ENCODE measurements at places on chromosomes 11 and 22. TPM values are rescaled to one million over a fixed set of nuclear protein-coding genes. Genes with fewer than 3 reads are reported as not detected.

DNA sequence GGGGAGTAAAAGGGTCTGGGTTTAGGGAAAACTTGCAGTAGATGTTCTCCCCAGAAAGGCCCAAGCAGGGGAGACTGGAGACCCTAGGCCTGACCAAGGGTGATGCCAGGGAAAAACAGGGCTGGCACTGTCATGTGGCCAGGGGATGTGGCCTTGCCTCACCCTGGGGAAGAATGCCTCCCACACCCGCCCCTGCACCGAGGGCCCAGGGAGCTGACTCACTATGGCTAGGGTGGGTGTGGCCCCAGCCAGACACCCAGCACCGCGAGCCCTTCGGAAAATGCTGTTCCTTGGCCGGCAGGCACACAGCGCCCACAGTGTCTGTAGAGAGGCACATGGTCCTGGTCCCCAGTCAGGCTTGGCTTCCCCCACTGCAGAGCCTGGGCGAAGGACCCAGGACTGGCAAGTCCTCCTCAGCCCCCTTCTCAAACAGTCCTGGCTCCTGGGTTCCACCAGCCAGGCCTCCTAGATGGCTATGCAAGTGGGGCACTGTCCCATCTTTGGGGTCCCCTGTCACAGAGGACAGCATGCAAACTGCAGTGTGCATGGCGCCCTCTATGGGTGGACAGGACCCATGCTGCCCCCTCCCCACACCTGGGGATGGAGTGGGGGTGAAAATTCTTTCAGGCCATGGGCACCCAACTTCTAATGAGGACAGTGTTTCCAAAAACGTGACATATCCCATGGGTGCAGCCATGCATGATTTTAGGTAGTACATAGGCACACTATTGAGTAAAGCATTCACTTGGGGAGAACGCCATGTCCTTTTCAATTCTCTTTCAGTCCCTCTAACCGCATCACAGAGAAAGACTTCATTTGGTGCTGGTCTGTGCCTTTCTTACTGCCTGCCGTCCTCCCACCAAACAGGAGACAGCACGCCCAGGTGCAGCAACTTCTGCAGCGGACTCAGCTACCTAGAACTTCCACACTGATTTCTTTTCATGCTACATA is 15.2 kb downstream of the TMPRSS5 start:
- DNase-seq, result peak; percentile 75

- peak; percentile 60 for DNase-seq
Measured at GRCh38 chr11:79400717-79401330, 40.0 kb downstream of the TENM4 start.

DNA sequence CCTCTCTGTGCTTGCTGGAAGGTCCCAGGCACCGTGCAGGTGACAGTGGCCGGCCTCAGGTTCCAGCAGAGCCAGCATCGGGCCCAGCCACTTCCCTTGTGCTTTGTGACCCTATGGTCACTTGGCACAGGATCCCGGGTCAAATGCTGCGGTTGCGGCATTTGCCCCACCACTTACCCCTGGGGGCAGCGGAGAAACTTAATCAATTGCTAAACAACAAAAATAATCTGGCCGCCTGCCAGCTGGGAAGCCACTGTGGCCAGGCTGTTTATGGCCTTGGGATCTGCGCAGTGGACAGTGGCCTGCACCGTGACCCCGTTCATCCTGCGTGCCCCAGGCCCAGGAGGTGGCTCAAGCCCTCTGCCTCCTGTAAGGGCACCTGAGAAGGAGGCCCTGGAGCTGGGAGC is 65.0 kb downstream of the LRP5 start:
- DNase-seq, result no peak

Gene LRFN4
- 50.4 TPM for total RNA-seq

All from cardiac muscle cell (in vitro differentiated cells and primary cell).